ENCODE measurements at places on chromosomes 1 and 21.

DNA sequence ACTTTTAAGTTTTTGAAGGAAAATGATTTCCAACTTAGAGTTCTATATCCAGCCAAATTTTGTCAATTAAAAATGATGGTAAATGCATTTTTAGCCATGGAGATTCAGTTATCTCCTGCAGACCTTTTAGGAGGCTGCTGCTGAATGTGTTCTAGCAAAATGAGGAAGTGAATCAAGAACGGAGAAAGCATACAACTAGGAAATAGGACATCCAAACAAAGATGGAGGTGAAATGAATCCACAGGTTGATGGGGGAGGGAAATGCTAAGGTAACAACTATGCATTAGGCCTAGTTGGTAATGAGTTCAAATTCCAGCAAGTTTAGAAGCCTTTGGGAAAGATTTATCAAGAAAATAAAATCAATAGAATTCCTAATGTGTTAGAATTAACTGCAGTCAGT is 80.5 kb downstream of the FNBP1L start:
- no peak for DNase-seq

GRCh38 chr1:155170806-155171205 is 2.3 kb downstream of the KRTCAP2 start:
- no peak for DNase-seq

GRCh38 chr1:208093754-208094719 is 150.1 kb downstream of the PLXNA2 start:
- DNase-seq, result peak; percentile 83

- DNase-seq, result no peak
These were observed 50.2 kb downstream of the SWT1 start for GRCh38 chr1:185207170-185207569.

- no peak for DNase-seq
These were observed 50.2 kb upstream of the CSF3R start for GRCh38 chr1:36532810-36533401.

DNA sequence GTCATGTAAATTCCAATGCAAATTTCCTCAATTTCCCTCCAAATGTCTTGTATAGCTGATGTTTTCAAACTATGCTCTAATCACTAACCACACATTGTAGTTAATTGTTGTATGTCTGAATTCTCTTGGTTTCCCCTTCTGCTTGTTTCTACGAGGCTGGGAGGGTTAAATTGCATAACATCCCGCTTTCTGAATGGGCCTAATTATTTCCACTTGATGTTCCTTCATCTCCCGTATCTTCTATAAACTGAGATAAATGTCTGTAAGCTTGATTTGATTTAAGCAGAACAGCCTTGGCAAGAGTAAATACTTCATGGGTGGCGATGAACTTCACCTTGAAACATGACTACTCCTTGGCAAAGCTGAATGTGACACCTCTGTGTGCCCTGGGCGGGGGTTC is 72.2 kb downstream of the SERINC2 start:
- DNase-seq, result no peak

DNA sequence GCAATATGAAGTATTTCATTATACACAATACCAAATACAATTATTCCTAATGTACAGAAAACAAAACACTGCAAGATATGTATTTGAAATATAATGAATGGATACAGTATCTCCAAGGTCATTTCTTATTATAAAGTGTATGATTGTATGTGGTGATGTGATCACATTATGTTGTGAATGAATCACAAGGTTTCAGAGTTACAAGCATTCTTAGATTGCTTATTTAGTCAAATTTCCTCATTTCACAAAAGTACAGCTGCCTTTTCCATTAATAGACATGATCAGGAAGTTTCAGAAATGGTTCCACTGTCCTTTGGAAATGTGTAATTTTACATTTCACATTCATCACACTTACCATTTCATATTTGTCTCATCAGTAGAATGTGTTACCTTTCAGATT is 28.3 kb upstream of the NEK7 start:
- DNase-seq, result no peak

GRCh38 chr1:205325334-205325884 is 3.9 kb upstream of the NUAK2 start:
- peak; percentile 65 for DNase-seq

GRCh38 chr21:46223217-46223616 is 5.4 kb downstream of the LSS start:
- no peak for DNase-seq

GRCh38 chr1:44822981-44823451 is 14.7 kb downstream of the BTBD19 start:
- DNase-seq, result no peak
